ENCODE measurements at places on chromosomes 7 and 10.

GRCh38 chr10:20207653-20208052, 391.4 kb downstream of the PLXDC2 start:
- DNase-seq: no peak

GRCh38 chr7:15214976-15215375, 312.4 kb upstream of the DGKB start:
- DNase-seq: no peak

DNA sequence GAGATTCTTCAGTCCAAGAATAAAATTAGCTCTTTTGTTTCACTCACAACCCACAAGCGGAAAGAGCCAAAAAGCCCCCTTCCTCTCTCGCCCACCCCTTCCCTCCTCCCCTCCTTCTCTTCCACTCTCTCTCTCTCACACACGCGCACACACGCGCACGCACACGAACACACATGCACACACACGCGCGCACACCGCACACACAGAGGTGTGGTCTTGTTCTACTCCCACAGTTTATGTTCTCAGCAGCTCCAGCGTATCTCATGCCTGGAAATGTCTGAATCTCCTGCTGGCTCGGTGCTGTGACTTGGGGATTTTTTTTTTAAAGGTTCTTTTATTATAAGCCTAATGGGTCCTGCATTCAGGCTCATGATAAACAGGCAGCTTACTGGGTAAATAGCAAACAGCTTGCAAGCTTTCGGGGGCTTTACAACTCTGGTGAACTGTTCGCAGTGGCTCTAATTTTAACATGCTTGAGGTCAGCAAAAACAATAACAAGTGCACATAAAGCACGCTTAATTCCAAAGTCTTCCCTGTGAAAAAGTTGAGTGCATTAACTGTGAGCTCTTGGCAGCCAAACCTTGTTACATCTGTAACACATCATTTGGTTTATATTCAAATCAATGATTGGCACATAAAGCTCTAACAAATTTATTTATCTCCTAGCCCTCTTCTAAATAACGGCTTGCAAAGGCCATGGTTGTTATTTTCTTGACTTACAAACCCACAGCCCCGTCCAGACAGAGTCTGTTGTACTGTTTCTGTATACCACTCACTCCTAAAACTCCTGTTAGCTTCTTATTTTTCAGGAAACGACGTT, 424.1 kb upstream of the MGMT start:
- DNase-seq: no peak

GRCh38 chr7:2687338-2687869, 598 bp upstream of the AMZ1 start:
- DNase-seq: no peak

GRCh38 chr7:134623193-134623592, 23.5 kb upstream of the BPGM start:
- no peak for DNase-seq

GRCh38 chr10:107166403-107166802, 1.9 kb upstream of the SORCS1 start:
- no peak for DNase-seq

GRCh38 chr7:85229544-85229943, 42.7 kb upstream of the SEMA3D start:
- DNase-seq: no peak

DNA sequence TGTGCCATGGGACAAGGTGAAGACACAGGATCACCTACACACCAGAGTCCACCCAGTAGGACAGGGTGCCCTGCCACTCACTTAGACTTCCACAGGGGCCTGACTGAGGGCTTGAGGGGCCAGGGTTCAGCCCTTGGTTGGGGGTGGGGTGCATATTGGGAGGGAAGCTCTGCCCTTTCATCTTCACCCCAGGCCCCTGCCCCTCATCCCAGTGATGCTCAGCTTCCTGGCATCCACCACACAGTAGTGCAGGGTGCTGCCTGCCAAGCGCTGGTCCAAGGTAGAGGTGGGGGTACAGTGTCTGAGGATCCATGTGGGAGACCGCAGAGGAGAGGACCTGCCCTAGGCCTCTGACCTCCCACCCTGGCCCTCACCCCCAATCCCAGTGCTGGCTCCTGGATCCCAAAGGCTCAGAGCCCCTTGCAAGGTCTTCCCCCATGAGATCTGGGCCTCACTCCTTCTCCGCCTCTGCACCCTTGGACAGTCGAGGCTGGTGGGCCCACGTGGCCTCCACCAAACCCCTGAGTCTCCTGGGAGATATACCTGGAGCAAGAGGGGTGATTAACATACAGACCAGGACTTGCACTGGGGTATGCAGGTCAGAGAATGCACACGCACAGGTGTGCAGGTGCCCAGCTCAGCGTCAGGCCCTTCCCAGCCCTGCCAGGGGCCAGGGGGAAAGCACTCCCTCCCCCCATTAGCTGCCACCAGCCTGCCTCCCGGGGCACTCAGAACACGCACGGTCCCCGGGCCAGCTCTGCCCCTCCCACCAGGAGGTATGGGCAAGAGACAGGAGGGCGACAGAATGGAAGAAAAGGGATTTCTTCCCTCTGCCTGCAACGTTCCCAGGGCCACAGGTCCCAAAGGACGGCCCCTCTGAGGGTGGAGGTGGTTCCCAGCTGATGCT, 8.6 kb upstream of the IRF5 start:
- DNase-seq: no peak

DNA sequence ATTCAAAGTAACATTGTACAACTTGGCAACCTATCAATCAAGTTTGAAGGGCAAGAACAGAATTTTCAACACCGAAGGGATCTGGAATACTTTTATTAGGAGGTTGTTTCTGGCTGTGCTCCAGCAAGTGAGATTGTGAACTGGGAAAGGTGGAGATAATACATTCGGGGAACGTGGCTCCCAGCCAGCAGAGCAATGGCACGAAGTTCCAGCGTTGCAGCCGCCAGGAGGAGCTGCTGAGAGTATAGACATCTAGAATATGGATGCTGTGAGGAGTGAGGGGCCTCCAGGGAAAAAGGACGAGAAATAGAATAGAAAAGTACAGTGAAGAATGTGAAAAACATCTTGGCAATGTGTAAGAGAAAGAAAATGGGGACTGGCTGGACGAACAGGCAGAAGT, 69.5 kb downstream of the TCERG1L start:
- no peak for DNase-seq

GRCh38 chr7:93629291-93629801, 54.8 kb upstream of the CALCR start:
- no peak for DNase-seq

GRCh38 chr7:156071612-156072011, 259.3 kb upstream of the SHH start:
- no peak for DNase-seq

All from inflammatory macrophage (primary cell).